ENCODE measurements at places on chromosomes 3 and 15.

DNA sequence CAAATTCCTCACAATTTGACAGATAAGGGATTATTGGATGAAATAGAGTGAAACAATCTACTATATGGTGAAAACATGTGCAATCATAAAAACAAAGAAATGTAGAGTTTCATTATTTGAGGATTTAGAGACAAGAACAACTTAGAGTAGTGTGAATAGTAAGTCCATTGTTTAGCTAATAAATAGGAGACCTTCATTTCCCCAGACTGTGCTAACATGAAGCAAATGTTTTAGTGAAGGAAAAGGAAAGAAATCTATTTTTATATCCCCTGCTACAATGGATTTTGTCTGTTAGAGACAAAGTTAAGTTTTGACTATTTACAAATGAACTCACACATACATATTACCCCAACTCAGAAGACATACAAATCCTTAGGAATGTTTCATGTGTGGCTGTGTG, 77.8 kb downstream of the EFL1 start:
- DNase-seq = no peak

DNA sequence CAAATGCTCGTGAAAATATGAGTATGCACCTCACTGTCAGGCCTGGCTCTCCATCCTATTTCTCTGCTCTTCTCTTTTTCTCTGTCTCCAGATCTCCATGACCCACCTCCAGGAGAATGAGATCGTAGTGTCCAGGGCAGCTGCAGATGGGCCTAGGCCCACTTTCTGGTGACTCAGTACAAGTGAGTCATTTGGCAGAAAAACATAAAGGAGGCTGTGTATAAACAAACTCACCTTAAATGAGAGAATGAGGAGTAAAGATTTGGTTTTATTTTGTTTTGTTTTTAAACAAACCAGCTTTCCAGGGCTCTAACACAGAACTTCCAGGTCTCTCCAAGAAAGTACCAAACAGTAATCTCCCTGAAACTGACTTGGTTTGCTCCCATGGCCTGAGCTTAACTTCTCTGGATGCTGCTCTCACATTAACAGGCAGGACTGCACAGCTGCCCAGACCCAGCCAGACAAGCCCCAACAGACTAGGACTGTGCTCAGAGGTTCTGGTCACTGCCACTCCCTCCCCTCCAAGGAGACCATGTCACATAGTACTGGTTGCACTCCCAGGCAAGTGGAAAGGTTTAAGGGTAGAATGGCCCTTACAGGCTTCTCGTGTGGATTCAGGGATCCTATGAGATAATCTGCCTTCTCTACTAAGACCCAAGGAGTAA, 1.5 kb upstream of the HEG1 start:
- no peak for DNase-seq

- no peak for DNase-seq
Observed at GRCh38 chr15:82132742-82133141, 86.9 kb upstream of the MEX3B start.

GRCh38 chr3:117531078-117531767, 821.6 kb downstream of the TUSC7 start:
- peak; percentile 40 for DNase-seq
